Suppressor macrophage (primary cell): ENCODE measurements at places on chromosomes 7 and 10.

DNA sequence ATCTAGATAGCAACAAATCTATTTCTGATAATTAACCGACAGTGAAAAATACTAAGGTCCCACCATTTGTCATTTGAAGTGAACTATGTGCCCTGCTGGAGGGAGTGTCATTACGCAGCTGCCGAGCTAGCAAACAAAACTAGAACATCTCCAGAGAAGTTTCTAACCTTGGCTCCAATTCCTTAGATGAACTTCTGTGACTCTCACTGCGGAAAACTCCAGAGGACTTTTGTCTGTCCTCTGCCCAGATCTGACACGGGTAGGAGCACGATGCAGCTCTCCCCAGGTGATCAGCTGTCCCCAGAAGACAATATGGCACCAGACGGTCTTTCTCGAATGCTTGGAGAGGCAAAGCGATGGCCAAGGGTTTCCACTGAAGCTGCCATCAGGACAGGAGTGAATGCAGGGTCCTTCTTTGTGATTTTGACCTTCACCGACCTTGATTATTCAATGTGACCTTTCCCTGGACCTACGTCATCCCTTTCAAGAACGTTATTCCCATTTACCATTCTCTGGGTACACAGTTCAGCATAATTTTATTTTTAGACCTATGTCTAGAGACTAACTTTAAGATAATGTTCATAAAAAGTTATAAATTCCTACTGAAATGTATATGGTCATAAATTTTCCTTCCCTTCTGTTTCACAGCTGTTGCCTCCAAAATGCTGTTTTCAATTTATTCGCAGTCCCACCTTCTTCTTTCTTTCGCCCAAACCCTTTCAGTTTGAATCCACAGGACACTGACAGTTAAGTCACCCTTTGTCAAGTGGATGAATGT lies 116.7 kb upstream of the C7orf33 start:
- no peak for DNase-seq

GRCh38 chr10:32605787-32606186 lies 159.8 kb downstream of the CCDC7 start:
- no peak for DNase-seq

GRCh38 chr7:16264036-16264819 lies 157.1 kb downstream of the CRPPA start:
- DNase-seq: no peak

DNA sequence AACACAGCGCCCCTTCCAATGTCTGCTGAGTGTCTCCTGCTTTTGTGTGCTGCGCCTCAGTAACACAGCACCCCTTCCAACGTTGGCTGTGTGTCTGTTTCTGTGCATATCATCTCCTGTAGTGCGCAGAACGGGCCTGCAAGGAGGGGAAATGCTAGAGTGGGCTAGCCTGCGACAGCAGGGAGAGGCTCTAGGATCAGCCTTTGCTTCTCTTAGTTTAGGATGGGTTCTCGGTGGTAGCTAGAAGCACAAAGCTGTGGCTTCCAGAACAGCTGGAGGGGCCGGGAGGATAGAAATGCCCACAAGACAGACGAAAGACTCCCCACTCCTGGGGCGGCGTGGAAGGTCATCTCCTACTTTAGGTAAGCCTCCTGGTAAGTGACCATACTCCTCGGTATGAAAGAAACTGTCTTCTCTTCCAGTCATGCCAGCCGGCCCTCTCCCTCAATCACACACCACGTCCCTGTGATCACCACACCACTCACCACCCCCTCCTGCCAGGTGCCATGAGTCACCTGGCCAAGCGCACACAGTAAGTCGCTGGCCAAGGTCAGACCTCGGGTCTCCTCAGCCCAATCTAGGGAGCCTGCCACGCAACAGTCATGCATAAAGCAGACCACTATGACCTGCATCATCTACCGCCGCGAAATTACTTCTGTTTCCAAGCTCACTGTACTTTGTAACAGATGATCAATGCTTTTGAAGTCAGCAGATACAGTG lies 4.8 kb downstream of the PITRM1 start:
- no peak for DNase-seq

DNA sequence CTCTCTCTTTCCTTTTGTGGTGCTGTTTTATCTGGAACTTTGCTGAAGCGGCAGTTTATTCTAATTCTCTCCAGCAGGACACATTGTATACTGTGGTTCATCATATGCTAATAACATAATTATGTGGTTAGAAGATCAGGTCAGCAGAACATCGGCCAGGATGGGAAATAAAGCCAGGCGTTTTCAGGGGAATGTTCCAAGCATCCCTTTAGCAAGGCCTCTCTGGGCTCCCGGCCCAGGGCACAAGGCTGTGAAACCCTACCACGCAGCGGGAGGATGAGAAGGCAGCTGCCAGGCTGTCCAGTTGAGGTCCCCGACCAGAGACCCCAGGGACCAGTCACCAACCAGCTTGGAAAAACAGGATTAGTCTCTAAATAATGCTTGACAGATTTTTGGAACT lies 112.2 kb upstream of the GALNT17 start:
- DNase-seq: no peak

DNA sequence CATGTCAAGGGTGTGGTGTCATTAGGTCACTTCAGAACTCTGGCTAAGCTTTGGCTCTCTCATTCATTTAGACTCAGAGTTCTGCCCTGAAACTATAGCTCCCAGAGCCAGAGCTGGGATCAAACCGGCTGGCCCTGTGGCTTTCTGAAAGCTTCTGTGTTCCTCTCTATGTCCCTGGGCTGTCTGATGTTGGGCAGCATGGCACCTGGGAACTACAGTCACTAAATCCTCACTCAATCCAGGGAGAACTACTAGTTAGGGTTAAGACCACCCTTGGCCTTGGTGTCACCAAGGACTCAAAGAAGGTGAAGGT lies 13.2 kb downstream of the ATG9B start:
- no peak for DNase-seq

- DNase-seq: no peak
These were observed 89.4 kb upstream of the C1QL3 start for GRCh38 chr10:16611037-16611436.

GRCh38 chr10:123743441-123744223 lies 77.5 kb downstream of the GPR26 start:
- no peak for DNase-seq

- DNase-seq: no peak
These were observed 38.3 kb downstream of the PTTG1IP2 start for GRCh38 chr7:90507692-90508091.

DNA sequence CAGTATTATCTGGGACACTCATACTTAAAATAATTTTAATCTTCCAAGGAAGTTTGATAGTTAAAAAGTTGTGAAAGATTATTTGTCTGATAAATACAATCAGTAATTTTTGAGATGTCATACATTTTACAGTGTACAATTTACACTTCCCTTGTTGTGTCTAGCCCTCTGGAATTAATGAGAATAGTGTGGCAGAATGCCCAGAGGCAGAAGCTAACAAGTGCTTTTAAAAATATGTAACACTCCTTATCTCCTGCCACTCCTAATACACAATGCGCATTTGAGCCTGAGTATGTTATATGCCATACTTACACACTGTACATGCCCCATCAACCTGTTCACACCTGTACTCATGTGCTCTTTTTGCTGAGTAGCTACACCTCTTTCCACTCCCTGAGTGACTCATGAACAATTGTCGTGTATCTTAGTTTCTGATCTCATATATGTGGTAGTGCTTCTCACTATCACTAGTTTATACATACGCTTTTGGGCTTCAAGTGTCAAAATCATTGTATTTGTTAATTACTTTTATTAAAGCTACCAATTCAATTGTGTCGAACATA lies 106.9 kb upstream of the GNAI1 start:
- no peak for DNase-seq

DNA sequence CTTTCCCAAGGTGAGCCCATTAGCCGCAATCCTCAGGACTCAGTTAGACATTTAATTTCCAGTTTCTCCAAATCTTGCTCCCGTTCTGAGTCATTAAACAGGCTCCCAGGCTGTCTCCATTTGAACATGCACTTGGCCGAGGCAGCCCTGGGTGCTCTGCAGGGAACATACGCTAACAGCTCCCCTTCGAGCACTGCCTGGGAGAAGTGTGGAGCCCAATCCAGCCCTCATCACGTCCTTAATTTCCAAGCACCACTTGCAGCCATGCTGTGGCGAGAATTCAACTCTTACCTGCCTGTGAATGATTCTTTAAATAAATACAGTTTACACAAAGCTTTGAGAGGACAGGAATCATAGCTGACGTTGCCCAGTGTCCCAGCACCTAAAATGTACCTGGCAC lies 218.2 kb downstream of the CCSER2 start:
- no peak for DNase-seq
